Activated T-helper 1 cell treated with anti-CD3 and anti-CD28 coated beads, Interleukin-2, amount 50 U/mL, for 16 hours (primary cell): ENCODE measurements at places on chromosomes 6 and 20.

DNA sequence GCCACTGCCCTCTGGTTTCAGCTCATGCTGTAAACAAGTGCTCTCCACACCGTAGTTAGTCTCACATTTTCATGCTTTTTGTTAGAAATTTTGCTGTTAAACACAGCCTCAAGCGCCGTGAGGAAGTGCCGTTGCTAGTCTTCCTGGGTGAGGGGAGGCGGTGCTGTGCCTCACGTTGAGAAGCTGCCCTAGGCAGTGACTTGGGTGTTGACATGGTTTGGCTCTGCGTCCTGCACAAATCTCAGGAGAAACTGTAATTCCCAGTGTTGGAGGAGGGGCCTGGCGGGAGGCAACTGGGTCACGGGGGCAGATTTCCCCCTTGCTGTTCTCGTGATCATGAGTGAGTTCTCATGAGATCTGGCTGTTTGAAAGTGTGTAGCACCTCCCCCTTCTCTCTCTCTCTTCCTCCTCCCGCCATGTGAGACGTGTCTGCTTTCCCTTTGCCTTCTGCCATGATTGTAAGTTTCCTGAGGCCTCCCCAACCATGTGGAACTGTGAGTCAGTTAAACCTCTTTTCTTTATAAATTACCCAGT lies 95.8 kb downstream of the ERMARD start:
- DNase-seq = no peak

- no peak for DNase-seq
Measured at GRCh38 chr6:55937261-55937947, 62.0 kb upstream of the BMP5 start.

DNA sequence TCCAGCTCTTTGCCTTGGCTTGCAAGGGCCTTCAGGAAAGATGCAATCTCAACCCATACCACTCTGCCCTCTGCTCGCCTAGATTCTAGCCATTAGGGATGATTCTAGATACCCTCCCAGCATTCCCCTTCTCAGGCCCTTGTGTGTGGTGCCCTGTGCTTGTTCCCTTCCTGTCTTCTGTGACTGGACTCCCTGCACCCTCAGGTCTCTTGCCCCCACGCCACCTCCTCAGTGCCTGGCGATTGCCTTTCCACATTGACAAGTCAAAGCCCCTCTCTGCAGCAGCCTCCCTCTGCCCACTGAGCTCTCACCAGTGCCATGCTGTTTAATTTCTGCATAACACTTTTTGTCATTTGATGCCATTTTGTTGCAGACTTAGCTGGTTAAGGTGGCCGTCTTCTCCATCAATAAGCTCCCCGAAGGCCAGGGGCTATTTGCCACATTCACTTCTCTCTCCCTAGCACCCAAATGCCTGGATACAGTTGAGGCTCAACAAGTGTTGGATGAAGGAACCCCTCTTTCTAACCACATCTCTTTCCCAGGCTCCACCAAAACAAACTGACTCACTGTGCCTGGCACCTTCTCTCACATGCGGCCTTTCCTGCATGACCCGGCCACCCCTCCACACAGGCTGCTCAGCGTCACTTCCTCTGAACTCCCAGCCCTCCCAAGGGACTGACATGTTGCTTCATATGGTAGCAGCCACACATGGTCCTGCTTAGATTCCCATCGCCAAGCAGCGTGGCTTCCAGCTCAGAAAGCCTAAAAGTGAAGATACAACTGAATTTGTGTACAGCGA lies 4.6 kb upstream of the TXNDC5 start:
- DNase-seq = no peak

GRCh38 chr6:138538390-138539031 lies 39.2 kb upstream of the NHSL1 start:
- DNase-seq = no peak

DNA sequence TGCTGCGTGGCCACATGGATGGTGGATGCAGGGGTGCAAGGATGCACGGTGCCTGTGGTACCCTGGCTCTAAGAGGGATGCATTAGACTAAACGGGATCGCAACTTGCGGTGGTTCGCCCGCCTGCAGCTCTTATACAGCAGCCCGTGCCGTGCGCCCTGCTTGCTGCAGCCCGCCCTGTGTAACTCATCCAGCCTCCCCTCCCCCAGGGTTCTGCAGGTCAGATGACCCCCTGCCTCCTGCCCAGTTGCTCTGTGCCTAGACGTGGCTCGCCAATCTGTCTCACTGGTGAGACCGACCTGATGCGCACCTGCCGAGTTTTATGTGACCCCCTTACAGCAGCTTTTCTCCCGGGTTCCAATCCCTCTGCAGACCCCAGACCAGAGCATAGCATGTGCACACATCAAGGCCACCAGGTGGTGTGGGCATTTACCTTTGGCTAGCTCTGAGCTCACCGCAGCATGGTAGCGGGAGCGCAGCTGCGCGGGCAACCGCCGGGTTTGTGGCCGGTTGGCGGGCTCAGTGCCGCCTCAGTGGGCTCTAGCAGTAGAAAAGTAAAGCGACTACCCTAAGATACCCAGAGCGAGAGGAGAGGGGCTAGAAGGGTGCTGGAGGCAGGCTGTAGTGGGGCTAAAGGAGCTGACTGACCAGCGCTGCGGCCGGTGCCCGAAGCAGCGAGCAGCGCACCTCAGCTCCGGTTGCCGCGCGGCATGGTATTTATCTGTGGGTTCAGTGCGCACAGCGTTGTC lies 693 bp upstream of the GNAS-AS1 start:
- DNase-seq = no peak

DNA sequence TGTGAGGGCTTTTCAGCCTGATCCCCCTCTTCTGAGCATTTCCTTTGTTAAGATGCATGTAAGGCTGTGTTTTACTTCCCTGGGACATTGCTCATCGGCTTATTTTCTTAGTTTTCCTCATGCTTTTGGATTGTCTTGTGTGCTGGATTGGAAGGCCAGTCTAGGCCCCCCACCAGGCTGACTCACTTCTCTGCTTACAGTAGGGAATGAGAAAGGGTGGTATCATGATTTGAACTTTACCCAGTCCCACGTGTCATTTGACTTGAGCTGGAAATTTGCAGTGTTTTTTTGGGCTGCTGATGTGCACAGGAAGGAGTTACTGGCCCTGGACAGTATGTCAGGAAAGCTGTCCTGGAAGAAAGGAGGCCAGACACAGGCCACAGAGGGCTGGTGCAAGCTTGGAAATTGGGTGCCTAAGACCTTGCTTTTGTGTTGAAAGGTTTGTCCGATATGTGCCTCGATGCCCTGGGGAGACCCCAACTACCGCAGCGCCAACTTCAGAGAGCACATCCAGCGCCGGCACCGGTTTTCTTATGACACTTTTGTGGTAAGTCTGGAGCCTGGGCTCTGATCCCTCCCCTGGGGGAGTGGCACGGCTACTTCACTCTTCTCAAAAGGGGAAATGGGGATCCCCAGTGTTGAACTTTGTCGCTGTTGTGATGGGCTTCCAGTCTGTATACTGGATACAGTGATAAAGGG lies 12.8 kb downstream of the RNF114 start:
- no peak for DNase-seq

DNA sequence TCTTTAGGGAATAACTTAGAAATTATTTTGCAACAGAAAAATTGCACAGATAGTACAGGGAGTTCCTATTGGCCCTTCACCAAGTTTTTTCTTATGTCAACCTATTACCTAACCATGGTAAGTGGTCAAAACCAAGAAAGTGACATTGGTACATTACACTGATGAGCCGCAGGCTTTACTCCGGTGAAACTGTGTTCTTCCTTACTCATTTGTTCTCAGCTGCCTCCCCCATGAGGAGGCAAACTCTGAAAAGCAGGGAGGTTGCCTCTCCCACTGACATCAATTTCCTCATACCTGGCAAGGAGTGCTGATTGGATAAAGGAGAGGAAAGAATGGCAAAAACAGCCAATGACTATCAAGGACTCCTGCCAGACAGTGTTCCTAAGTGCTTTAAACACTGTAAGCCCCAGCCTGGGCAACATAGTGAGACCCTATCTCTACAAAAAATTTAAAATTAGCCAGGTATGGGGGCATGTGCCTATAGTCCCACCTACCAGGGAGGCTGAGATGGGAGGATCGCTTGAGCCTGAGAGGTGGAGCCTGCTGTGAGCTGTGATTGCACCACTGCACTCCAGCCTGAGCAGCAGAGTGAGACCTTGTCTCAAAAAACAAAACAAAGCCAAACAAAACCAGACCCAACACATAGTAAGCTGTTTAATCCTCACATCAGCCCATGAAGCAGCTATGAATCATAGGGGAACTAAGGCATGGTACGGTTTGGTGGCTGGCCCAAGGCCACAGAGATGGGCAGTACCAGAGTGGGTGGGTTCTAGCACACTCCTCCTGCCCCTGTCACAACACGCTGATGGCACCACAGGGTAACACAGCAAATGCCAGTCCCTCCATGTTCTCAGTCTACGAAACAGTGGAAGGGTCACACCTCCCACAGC lies 24.7 kb downstream of the C20orf203 start:
- DNase-seq = no peak

- no peak for DNase-seq
Measured at GRCh38 chr6:29845405-29846006, 17.9 kb downstream of the HLA-G start.

- no peak for DNase-seq
Measured at GRCh38 chr6:162421004-162421403, 306.6 kb downstream of the PRKN start.

GRCh38 chr6:55888917-55889316 lies 13.5 kb upstream of the BMP5 start:
- no peak for DNase-seq

DNA sequence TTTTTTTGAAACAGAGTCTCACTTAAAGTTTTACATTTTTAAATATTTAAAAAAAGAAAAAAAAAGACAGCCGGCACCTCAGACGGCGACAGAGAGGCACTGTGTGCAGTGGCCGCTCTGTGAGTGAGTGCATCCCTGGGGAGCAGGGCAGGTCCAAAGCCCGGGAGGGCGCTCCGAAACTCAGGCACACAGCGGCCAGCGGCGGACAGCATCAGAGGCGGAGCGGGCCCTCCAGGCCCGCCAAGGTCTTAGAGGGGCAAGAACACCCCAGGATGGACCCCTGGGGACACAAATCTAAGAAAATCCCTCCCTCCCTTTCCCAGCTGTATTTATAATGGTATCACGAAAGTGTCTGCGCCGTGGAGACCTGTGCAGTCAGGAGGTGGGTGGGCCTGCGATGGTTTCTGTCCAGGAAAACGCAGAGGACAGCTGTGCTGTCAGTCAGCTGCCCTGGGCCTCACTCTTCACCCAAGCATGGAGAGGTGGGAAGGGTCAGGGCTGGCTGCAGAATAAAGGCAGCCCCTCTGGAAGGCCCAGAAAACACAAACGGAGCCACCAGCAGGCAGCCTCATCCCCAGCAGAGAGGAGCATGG lies 43.8 kb downstream of the TAF4 start:
- DNase-seq = no peak

DNA sequence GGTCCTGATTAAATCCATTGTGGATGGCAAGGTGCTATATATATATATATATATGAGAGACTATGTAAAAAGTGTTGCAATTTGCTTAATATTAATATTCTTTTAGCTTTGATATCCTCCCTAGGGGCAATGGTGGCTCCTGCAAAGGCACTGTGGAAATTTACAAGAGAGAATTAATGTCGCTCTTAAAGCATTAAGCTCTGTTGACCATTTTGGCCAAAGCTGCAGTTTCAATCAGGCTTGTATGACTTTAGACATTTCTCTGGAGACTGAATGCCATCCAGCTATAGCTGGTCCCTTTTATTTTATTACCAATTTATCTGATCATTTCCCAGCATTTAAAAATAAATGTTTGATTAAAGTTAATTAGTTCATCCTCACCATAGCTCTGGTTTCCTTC lies 155.3 kb downstream of the JARID2 start:
- DNase-seq = no peak

GRCh38 chr6:64973142-64973541 lies 733.9 kb downstream of the EYS start:
- DNase-seq = no peak

GRCh38 chr6:137736048-137736818 lies 130.8 kb upstream of the TNFAIP3 start:
- DNase-seq = no peak

GRCh38 chr20:34883087-34883688 lies 6.8 kb downstream of the ACSS2 start:
- DNase-seq = no peak

GRCh38 chr6:97068211-97068610 lies 143.7 kb downstream of the KLHL32 start:
- DNase-seq = no peak

DNA sequence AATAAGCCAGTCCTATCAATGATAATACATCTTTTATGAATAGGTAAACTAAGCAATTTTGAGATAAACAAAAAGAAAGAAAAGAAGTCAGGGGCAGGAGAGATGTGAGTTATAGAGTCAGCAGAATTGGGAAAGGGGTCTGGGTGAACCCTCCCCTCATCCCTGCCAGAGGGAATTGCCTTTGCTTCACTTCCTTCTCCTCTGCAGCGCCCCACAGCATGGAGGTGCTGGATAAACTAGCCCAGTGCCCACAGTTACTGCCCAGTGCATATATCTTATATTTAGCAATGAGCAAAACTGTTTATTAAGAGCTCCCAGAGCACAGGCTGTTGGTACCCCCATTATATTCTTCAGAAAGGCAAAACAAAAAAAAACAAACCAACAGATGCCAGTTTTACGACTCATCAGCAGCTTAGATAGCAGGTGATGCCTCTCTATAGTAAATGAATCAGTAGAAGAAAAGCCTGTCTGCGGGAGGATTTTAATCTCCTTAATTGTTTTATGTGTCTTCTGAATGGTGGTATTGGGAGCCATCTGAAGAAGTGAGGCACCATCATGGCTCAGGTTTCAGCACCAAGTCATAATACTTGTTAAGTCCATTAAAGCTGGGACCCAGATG lies 419.2 kb downstream of the EPM2A start:
- no peak for DNase-seq

DNA sequence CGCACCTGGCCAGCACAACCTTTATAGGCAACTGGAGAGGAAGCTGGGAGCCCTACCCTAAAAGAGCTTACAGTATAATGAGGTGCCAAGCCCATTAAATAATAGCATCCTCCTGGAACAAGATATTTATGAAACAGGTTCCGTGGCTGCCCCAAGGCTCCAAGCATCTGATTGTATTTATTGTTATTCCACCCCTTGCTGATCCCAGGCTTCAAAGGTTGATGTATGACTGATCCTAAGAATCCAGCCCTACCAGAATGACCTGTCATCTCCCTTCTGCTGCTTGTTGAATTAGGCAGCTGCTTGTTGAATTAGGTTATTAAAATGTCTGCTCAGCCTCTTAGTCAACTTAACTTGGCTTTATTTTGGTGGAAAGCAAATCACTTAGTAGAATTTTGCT lies 35.2 kb upstream of the SASH1 start:
- DNase-seq = no peak

DNA sequence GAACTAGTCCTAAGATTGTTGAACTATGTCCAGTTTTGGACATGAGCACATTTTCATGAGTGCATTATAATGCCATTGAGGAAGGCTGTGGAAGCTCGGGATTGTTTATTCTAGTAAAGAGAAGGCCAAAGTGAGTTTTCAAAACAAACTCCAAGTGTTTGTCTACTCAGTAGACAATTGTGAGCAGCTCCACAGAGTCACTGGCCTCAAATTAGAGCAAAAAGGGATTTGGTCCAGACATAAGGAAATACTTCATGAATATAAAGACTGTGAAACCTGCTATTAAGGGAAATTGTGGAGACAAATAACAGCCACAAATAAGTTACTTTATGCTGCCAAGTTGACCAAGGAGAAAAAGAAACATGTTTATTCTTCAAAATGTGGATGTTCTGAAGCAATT lies 42.6 kb upstream of the PREP start:
- DNase-seq = no peak
